ENCODE measurements at places on chromosomes 7 and 10.

GRCh38 chr10:1552881-1553670 lies 184.2 kb downstream of the ADARB2 start:
- no peak for DNase-seq

DNA sequence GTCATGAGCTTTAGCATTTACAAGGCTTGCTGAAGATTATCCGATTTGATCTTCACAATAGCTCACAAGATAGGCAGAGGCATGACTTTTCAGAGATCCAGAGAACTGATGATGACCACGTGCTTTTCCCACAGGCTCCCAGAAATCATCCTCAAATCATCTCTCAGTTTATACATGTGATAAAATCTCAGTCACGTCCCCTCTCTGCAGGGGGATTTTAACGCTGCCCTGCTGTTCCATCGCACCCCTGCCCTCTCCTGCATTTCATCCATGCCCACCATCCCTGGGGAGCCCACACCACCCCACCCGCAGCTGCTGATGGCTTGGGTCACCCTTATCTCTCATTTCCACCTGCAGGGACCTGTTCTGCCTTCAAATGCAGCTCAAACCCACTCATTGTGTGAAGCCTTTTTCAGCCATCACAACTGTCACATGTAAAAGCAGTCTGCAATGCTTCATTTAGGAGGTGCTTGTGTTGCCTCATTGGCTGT lies 141.8 kb downstream of the DIP2C start:
- DNase-seq: no peak

DNA sequence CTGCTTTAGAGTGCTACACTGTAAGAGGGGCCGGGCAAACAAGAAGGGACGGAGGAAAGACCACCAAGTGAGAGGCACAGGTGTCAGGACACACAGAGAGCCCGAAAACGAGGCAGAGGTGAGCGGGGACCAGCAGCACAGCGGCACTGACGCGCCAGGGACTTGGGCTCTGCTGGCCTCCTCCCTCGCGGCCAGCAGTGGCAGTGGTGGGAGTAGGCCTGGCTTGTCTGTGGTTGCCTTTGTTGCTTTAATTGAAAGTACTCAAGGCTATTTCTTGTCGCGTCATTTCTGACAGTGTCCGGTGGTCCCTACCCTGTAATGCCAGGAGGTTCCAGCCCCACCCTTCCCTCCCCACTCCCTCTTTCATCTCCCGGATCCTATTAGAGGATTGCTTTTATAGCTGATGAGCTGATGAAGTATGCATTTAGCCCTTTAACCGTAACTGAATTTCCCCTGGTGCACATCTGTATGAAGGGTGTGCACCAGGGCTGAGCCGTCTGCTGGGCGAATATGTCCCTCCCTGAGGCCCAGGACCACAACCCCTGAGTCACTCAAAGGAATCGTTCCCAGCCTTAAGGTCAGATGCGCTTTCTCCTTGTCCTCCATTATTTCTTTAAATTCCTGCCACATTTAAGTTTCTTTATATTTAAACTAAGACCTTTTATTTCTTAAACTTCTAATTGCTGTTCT lies 39.5 kb upstream of the FAM20C start:
- DNase-seq: no peak

DNA sequence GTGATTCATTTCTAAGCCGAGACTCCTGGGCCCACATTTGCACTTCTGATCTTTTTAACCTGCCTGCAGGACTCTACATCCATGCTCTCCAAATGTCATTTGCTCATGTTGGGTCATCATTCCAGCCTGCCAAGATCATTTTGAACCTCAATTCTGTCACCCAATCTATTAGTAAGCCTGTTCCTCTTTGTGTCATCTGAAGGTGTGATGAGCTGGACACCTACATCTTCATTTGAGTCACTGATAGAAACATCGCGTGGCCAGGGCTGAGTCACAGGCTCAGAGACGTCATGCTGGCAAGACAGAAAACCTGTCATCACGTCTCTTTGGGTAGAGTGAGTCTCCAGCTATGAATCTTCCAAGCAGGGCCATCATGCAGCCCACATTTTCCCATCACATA lies 65.3 kb upstream of the SLF2 start:
- DNase-seq: peak; percentile 51

DNA sequence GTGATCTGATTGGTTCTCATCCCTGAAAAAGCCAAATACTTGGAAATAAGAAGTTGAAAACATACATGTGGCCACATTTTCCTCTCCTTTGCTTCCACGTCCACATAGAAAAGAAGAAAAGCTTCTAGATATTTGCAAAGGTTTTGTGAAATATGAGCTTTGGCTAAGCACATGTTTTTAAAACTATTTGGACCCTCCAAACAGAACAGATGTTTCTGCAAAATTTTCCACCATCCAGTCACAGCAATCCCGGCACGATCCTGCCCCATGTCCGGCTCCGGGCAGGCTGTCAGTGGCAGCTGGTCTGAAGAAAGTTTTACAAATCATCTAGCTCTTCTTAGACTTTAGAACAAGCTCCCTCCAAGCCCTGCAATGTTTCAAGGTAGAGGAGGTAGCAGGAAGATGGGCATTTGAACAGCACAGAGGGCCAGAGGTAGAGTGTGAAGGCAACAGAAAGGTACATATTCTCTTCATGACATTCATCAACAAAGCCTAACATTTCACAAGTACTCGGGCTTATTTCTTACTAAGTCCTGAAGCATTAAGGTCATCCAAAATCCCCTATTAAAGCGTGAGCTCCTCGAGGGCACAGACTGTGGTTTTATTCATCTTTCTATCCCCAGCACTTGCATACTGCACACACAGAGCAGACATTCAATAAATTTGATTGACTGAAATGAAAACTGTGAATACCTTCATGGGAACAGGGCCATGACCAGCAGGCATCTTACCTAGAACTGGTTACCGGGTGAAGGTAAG lies 110.1 kb downstream of the JAZF1 start:
- no peak for DNase-seq

GRCh38 chr10:60820093-60820754 lies 41.9 kb downstream of the CDK1 start:
- no peak for DNase-seq

DNA sequence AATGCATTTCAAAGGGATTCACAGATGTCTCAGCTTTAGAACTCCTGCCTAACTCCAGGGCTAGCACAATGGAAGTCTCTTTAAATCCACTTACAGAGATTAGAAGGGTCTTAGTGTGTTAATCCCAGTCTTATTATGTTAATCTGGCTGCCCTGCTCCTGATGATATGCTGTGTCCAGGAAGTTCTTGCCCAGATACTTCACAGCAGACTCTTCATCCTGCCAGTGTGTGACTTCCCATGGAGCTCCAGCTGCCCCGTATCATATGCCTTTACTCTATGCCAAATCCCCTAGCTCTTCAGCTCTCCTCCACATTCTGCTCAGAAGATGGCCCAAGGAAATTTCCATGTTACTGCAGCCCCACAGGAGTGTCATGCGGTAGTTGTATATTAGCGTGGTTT lies 533.8 kb downstream of the GALNT17 start:
- DNase-seq: no peak

DNA sequence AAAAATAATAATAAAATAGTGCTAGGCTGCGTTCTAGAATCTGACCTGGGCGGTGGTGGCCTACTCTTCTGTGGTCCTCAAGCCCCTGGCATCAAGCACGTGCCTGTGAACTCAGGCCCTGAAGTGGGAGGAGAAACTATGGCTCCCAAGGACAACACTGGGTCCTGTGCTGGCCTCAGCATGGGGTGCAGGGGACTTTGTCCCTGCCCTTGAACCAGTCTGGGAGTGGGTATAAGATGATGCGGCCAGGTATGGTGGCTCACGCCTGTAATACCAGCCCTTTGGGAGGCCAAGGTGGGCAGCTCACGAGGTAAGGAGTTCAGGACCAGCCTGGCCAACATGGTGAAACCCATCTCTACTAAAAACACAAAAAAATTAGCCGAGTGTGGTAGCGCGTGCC lies 5.5 kb downstream of the ZP3 start:
- DNase-seq: no peak

DNA sequence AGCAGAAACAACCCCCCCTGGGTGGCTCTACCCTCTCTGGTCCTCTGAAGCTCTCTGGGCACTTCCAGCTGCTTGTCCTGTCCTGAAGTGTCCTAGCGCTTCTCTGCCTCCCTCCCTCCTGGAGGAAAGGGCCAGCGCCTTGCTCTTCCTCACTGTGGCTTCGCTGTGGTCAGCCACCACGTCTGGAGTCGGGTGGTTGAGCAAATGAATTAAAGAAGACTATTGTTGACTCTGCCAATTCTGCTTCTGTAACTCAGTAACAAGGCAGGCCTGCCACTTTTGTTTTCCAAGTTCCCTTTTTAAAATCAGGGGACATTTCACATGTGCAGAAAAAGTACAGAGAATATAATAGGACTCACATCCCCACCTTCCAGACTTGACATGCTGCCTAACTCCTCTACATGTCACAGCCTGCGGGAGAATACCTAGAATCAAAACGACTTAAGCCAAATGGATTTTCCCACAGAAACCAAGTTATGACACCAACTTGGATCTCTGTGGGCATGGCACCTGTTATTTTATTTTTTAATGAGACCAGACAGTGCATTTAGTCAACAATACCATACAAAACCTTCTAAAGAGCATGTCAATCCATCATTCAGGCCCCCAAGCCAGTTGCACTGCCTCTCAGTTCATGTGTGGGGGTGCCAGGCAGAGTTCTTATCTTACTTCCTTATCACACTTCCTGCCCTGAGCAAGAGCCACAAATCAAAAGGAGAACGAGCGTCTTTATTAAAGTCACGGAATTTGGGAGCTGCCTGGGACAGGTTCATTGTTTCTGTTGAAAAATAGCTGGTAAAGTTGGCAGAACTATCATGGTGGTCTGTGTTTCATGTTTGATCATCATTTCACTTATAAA lies 6.8 kb downstream of the FFAR4 start:
- no peak for DNase-seq

GRCh38 chr10:113920875-113921274 lies 66.4 kb downstream of the NHLRC2 start:
- no peak for DNase-seq

GRCh38 chr7:129376778-129377700 lies 57.2 kb upstream of the STRIP2 start:
- no peak for DNase-seq

DNA sequence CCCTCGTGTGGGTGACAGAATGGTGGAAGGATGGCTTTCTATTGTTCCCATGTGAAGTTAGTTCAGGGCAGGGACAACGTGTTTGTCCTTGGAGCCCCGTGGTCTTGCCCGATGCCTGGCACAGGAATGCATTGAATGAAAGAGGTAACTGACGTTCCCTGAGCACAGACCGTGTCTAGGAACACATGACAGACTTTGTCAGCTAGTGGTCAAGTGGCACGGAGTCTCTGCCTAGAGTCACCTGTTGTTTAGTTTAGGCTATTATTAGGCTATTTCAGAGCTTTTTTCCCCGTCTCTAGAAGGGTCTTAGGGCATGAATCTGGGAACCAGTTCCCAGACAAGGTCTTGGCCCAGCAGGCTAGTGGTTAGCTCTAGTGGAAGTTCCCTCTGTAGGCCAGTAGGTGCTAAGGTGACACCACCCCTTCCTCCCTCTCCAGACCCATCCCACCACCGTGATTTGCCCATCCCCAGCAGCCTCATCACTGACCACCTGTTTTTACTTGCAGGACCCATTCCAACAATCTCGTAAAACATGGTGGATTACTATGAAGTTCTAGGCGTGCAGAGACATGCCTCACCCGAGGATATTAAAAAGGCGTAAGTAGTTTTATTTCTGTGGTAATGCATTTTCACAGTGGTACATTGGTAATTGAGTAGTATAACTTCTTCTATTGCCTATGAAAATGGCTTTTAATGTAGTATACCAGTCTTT lies 21.4 kb downstream of the DNAJB6 start:
- DNase-seq: no peak

DNA sequence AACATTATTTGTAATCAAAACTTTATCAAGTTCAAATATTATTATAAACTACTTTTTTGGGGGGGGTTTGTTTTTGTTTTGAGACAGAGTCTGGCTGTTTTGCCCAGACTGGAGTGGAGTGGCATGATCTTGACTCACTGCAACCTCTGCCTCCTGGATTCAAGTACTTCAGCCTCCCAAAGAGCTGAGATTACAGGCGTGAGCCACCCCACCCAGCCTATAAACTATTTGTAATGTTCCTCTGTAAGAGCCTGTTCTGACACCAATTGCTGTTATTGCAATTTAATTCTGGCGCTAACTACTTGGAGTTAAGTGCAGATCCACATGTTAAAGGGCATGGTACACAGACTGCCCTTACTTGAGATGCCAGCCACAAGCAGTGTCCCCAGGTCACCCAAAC lies 478.1 kb upstream of the NRP1 start:
- DNase-seq: no peak

DNA sequence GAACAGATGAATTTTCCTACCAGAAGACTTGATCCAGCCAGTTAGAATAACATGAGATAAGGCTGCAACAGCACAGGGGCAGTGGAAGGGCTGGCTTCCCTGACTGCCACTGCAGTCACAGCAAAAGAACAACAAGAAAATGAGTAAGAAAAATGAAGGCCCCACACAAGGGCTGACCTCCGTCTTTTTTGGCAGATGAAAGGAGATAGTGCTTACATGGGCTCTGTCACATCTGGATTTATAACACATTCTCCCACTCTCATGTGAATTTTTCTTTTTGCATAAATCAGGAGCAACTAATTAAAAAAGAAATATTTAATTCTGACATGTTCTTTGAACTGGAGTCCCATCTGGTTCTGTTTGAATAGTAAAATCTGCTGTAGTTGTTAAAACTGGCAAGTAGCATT lies 99.6 kb downstream of the NRP1 start:
- DNase-seq: no peak

GRCh38 chr10:96789571-96790108 lies 42.5 kb upstream of the LCOR start:
- DNase-seq: no peak

DNA sequence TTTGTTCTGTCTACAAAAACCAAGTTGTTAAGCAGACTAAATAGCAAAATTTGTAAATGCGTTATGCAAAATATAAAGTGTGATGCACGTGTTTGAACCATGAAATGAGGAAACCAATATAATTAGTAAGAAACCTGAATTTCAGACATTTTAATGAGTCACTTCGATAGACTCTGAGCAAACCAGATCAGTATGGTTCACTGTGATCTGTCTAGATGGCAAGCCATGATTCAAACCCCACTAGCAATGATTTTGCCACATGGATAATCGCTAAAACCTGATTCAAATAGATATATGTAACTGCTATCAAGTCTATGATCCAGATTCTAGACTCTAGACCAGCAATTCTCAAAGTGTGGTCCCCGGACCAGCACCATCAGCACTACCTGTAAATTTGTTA lies 24.8 kb downstream of the ZC3HAV1 start:
- no peak for DNase-seq

- DNase-seq: no peak
Observed at GRCh38 chr7:44283381-44284211, 41.8 kb downstream of the CAMK2B start.

- no peak for DNase-seq
Observed at GRCh38 chr10:21055339-21056135, 158.4 kb upstream of the NEBL start.

GRCh38 chr10:128051548-128051947 lies 74.7 kb downstream of the MKI67 start:
- DNase-seq: no peak

- no peak for DNase-seq
Observed at GRCh38 chr7:104136561-104136960, 71.3 kb downstream of the ORC5 start.

- no peak for DNase-seq
Observed at GRCh38 chr10:98516352-98516751, 69.6 kb upstream of the HPS1 start.
